ENCODE measurements at places on chromosomes 11 and 22.

DNA sequence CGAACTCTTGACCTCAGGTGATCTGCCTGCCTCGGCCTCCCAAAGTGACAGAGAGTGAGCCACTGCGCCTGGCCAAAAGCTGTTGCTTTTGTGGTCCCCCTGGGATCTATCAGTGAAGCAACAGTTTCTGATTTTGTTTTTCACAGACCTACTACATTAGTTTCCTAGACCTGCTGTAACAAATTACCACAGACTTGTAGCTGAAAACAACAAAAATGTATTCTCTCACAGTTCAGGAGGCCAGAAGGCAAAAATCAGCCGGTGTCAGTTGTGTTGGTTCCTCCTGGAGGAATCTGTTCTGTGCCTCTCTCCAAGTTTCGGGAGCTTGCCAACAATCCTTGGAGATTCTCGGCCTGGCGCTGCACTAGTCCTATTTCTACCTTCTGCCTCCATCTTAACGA lies 8.5 kb upstream of the SLC35C1 start:
- no peak for DNase-seq

GRCh38 chr22:45893516-45893915 lies 83.4 kb downstream of the WNT7B start:
- no peak for DNase-seq

- DNase-seq, result no peak
Observed at GRCh38 chr22:28024422-28024888, 105.4 kb upstream of the PITPNB start.

DNA sequence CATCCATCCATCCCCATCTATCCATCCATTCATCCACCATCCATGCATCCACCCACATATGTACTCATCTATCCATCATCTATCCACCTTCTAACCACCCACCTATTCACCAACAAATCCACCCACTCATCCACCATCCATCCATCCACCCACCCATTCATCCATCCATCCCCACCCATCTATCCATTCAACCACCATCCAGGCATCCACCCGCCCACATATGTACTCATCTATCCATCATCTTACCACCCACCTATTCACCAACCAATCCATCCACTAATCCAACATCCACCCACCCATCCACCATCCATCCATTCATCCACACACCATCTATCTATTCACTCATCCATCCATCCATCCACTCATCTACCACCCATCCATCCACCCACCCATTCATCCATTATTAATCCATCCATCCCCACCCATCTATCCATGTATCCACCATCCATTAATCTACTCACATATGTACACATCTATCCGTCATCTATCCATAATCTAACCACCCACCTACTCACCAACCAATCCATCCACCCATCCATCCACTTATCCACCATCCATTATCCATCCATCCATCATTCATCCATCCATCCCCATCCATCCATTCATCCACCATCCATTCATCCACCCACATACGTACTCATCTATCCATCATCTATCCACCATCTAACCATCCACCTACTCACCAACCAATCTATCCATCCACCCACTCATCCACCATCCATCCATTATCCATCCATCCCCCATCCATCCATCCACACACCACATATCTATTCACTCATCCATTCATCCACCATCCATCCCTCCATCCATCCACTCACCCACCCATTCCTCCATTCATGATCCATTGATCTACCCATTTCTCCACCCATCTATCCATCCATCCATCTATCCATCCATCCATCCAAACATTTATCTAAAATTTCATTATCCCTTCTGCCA lies 940.0 kb downstream of the BRD1 start:
- no peak for DNase-seq

GRCh38 chr11:57410287-57410686 lies 16.6 kb downstream of the SLC43A3 start:
- no peak for DNase-seq

DNA sequence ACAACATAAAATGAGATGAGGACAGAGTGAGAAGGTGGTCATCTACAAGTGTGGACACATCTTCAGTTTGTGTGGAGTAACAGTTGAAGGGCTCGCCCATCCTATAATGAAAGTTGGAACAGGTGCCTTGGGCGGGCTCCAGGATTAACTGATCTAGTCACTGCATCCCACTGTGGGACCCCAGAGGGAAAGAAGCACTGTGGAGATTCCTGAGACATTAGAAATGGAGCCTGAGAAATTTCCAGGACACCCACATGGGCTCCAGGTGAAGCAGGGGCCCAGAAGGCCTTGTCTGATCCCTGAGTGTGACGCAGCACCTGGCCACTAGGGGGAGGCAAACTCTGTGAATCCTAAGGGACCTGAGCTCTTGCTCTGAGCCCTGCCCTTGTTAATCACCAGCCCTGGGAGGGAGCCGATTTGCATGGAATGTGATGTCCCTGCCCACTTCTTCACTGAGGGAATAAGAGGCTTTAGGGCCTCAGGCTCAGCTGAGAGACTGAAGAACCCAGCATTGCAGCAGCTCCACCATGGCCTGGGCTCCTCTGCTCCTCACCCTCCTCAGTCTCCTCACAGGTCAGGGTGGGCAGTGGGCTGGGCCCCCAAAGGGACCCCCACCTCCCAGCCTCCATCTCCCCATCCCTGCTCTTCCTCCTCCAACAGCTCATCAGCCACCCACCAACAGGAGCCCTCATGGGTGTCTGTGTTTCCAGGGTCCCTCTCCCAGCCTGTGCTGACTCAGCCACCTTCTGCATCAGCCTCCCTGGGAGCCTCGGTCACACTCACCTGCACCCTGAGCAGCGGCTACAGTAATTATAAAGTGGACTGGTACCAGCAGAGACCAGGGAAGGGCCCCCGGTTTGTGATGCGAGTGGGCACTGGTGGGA lies 98.4 kb downstream of the VPREB1 start:
- peak; percentile 22 for DNase-seq

DNA sequence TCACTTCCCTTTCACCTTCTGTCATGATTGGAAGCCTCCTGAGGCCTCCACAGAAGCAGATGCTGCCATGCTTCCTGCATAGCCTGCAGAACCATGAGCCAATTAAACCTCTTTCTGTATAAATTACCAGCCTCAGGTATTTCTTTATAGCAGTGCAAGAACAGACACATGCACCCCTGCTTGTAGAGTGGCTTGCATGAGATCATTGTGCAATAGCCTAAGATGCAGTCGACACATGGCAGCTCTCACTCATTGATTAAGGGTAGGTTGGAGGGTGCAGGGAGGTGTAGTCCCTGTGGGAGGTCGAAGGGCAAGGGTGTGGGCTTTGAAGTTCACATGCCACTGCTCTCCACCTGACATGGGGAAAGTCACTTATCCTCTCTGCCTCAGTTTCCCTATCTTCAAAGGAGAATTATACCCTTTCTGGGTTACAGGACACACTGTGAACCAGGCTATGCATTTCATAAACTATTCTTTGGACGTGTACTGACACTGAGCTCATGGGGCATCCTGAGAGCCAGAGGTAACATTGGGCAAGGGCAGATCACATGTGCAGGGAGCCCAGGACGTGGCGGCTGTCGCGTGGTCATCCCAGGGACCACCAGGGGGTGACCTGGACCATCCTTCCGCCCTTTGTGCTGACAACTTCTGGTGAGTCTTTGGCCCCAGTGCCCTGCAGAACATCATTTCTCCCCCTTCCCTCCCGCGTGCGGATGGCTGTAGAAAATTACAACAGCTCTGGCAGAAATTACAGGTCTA lies 69.2 kb upstream of the SHANK2 start:
- DNase-seq, result no peak

DNA sequence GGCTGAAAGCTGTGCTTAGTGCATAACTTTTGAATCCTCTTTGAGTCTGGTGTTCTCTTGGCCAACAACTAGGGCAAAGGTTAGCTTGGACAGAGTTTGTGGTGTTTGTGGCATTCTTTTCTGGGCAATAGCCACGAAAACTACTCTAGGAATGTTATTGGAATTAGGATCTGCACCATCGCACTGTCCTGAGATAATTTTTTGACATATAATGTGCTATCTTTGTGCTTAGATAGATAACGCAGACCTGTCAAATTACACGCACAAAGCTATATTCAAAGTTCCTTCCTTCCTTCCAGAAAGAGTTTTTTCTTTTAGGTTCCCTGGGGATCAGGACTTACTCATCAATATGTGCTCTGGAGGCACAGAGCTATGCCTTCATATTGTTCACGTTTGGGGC lies 166.8 kb upstream of the MTMR2 start:
- peak; percentile 21 for DNase-seq

DNA sequence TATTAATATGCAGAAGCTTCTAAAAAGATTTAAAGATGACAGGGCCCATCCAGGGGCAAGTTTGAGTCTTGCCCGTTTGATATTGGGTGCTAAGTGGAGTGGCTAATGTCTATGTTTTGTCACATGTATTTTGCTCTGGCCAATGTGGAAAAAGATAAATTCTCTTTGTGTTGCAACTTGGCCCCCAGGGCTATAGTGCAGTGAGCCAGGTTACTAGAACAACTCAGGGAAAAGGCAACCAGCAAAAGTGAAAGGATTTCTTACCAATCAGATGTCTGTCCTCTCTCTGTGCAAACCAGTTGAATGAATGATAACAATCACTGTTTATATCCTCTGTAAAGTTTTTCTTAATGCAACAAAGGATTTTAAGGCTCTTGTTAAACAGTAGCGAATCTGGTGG lies 4.6 kb upstream of the CLNS1A start:
- no peak for DNase-seq

DNA sequence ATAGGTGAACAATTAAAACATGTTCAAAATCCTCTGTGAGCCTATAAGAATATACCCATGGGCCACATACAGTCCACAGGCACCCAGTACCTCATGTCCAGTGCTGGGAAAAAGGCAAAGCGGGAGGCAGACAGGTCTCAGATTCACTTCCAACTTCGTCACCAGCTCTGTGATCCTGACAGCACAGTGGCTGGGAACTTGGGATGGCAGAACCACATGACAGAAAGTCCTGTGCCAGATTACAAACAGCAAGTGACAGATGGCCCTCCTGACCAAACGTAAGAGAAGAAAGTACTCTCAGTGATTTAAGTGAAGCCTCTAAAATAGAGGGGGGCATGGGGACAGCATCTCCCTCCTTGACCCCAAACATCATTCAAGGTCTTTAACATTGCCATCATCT lies 5.8 kb downstream of the SLC1A2 start:
- DNase-seq, result no peak

DNA sequence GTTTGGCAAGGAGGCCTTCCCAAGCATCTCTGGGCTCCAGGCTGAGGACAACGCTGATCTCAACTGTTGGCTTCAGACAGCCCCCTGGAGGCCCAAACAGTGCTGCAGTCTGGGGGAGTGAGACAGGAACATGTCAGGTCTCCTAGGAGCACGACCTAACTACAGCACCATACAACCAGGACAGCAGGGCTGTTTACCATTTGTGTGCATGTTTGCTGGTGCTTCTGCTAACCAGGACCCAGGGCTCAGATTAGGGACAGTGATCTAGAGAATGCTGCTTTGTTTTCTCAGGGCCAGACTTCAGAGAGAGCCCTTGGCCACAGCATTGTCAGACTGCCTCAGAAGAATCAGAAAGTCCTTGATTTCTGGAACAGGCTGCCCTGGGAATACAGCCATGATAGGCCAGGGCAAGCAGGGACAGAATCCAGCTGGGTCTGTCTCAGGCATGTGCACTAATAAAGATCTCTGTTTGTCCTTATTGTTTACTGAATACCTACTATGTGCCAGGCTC lies 126.5 kb downstream of the VPREB1 start:
- no peak for DNase-seq

DNA sequence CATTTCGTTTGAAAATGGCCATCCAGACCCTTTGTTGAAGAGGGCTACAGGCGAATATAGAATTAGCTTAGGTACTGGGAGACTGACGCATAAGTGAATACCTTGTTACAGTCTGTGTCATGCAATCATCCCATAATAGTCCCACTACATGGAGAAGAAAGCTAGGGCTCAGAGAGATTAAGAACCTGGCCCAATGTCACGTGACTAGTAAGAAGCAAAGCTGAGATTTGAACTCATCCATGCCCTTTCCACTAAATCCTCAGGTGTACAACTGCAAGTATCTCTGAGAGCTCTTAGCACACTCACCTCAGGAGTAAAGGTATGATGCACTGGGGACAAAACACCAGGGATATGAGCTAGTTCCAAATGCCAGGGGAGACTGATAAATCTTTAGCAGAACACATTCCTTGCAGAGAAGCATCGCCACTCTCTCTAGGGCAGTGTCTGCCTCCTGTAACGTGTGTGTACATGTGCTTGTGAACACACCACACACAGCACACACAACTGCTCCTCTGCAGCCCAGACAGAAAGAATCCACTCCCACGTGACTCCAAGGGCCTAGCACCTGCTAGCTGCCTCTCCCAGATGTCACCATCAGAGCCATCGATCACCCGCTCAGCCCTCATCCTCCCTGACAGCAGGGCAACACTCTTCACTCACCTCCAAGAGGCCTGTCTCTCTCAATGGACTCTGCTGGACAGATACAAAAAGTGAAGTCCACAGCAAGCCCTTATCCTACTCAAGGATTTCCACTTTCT lies 402.8 kb downstream of the NXPE2 start:
- no peak for DNase-seq

DNA sequence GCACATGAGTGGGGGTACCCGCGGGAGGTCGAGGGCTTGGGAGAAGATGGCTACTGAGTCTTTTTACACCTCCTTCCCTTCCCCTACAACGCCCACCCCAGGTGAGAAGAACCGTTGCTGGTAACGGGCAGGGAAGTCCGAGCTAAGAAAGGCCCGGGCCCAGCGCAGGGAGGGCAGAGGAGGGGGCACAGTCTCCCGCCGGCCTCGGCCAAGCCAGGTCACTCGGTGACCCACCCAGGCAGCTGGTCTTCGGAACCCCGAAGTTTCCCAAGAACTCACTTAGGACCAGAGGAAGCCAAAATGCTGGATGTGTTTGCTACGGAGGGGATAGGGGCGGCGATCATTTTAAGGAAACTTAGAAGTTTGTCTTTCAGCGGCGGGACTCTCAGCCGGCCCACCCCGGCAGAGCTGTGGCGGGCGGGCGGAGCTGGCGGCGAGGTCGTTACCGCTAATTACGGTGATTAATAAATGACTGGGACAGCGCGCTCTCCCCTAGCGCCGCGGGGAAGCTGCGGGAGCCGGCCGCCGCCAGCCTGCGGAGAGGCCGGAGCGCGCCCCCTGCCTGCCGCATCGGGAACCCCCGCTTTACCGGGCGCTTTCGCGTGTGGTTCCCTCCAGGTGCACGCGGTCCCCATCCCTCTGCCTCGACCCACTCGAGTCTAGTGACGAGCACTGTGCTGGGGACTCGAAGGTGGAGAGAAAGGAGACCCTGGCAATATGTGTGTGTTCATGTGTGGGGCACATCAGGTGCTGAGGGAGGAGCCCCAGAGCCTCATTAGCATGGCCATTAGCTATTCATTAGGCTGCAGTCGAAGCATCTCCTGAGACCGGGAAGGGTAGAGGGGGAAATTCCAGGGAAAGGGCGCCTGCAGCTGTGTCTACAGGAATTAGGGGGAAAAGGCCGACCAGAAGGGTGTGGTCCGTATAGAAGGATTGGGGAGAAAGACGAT lies 945 bp downstream of the ROBO3 start:
- DNase-seq, result no peak

GRCh38 chr11:57391539-57391938 lies 1.1 kb upstream of the PRG2 start:
- DNase-seq, result no peak

DNA sequence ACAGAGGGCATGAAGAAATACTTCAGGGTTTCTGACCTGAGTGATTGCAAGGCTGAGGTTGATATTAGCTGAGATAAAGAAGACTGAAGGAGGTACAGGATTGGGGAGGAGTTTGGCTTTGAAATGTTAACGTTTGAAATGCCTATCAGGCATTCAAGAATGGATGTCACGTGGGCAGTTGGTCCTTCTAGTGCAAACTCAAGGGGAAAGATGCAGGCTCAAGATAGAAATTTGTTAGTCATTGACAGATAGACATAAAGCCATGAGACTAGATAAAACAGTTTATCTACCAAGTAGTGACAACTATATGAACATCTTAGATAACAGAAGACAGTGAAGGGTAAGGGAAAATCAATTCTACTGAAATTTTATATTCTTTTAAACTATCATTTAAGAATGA lies 23.1 kb downstream of the TTC17 start:
- no peak for DNase-seq

Data from A172 (cell line).